ENCODE measurements at places on chromosomes 13 and 19.

DNA sequence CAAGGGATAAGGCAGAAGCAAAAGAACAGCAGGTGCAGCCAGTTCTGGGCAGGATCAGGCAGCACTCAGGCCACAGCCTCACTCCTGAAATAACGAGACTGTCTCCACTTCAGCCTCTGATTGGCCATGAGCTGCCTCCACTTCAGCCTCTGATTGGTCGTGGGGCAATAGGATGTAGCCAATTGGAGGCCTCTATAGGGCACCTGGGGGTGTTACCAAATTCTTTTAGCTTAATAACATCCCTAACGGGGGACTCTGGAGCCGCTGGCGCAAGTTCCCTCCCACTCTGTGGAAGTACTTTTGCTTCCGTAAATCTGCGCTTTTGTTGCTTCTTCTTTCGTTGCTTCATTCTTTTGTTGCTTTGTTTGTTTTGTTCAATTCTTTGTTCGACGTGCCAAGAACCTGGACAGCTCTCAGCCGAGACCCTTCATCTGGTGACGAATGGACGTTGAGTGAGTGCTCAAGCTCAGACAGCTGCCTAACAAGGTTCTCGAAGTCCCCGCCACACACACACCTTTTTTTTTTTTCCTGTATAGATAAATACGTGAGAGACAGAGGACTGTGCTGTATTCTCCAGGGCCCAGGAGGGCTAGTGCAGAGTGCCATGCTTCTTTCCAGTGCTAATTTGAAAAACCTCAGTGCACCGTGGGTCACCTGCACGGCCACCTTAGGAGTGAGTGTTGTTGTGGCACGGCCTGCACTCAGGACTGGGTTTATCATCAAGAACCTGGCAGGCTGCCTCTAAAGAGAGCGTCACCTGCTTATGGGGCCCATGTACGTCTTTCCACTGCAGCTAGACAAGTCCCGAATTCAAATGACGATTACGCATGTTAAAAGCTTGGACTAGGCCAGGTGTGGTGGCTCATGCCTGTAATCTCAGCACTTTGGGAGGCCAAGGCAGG lies 32.0 kb upstream of the TUBGCP3 start:
- DNase-seq: peak; percentile 56

DNA sequence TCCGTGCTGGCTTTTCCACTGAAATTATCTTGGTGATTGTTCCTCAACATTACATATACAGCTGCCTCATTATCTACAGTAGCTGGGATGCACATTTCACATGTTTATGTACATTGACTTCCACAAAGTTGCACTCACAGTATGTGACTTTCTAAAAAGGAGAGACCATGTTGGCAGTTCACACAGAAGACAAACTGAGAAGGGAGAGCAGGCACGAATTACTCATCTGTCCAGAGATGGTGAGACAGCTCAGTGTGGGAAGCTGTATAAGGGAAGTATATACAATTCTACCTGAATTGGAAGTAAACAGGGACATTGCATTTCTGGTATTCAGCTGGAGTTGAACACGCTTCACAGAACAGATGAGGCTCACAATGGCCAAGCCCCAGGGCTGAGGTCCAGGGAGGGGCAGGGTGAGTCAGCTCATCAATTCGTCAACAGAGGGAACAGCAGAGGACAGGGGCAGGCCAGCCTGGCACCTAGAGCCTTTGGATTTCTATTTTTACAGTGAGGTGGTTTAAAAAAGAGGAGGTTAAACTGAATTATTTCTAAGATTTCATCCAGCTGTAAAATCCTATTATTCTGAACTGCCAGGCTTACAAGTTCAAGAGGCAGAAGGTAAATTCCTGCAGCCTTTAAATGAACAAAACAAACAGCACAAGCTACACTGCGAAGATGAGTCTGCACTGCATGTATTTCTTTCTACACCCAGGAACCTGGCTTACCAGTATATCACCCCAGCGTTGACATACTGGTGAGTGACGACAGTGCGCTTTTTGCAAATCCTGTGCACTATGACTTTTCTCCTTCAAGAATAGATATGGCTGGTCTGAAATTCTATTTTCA lies 9.8 kb downstream of the PARP4 start:
- DNase-seq: peak; percentile 69

DNA sequence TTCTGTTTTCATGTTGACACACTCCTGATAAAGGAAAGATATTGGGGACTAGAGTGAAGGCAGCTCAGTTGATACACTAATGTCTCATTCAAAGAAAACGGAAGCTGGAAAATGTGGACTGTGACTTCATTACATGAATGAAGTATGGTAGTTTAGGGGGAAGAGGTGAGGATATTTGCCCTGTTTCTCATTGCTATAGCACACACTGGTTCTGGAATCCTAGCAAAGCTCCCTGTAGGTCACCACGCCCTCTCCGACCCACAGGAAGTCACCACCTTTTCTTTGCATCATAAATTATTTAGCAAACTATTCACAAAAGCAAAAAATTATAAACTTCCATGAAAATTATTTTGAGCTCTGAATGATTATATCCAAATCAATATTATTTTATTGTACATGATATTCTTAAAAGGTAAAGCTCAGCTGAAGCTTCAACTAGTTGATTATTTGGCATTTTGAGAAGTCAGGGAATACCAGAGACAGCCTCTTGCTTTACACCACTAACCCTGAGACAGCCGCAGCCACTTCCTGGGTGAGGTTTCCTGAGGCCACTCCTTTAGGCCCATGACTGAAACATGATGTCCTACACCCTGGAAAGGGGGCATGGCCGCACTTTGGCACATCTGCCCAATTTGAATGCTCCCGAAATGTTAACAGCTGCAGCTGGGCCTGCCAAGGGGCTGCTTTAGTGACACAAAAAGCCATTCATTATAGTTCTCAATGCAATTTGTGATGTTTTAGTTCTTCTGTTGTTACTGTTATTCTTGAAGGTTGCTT lies 50.0 kb upstream of the WDFY2 start:
- DNase-seq: no peak

- no peak for DNase-seq
Measured at GRCh38 chr13:113288880-113289279, 8.2 kb upstream of the LAMP1 start.

- DNase-seq: no peak
Measured at GRCh38 chr13:91135968-91136367, 211.5 kb upstream of the MIR17HG start.

- DNase-seq: peak; percentile 54
Measured at GRCh38 chr19:2982983-2983350, 5.6 kb downstream of the TLE6 start.

- DNase-seq: no peak
Measured at GRCh38 chr13:75120085-75120484, 361.9 kb downstream of the TBC1D4 start.

GRCh38 chr19:15199661-15200552 lies 888 bp downstream of the NOTCH3 start:
- DNase-seq: peak; percentile 53

DNA sequence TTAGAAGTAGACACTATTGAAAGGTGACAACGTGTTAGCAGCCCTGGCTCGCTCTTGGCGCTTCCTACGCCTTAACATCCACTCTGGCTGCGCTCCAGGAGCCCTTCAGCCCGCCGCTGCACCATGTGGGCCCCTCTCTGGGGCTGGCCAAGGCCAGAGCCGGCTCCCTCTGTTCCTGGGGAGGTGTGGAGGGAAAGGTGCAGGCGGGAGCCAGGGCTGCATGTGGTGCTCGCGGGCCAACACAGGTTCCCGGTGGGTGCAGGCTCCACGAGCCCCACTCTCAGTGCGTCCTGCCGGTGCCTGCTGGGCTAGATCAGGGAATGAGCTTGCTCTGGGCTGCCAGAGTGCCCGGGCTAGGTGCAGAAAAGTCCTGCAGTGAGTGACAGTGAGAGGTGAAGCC lies 1284.3 kb downstream of the OLFM4 start:
- DNase-seq: no peak

All from mesenchymal stem cell (in vitro differentiated cells and primary cell).